Stimulated activated CD4-positive, alpha-beta T cell treated with anti-CD3 and anti-CD28 coated beads, Interleukin-1b, Interleukin-23, amount 100 ng/mL, for 48 hours (primary cell): ENCODE measurements at places on chromosomes 6 and 20.
A peak's percentile ranks its signal among the peaks of the same experiment; 100 is the strongest.

- no peak for DNase-seq
Measured at GRCh38 chr20:3670511-3670910, 7.3 kb upstream of the GFRA4 start.

- no peak for DNase-seq
Measured at GRCh38 chr6:125357515-125358256, 55.9 kb upstream of the HDDC2 start.

GRCh38 chr6:5066456-5067093 lies 18.6 kb upstream of the PPP1R3G start:
- no peak for DNase-seq

- no peak for DNase-seq
Measured at GRCh38 chr6:1591926-1592325, 17.8 kb upstream of the FOXC1 start.

GRCh38 chr6:133919362-133919761 lies 30.4 kb downstream of the TCF21 start:
- DNase-seq, result no peak

DNA sequence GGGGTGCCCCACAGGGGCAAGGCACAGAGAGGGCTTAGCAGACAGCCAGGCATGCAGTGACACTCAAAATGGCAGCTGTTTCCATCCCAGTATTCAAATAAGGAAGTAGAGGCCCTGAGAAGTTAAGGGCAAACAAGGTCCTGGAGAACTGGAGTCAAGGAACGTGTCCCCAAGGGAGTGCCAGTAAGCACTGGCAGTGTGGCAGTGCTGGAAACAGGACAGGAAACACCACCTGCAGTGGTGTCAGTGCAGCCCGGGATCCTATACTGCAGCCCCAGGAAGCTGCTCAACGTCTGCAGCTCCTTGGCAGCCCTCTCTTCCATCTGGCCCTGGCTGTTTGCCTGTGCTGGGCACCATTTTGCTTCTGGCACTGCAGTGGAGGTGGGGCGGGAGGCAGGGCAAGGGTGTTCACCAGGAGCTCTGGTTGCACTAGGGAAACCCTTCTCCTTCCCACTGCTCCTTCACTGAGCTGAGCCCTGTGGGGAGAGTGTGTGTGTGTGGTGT lies 56.3 kb downstream of the EDN3 start:
- no peak for DNase-seq

DNA sequence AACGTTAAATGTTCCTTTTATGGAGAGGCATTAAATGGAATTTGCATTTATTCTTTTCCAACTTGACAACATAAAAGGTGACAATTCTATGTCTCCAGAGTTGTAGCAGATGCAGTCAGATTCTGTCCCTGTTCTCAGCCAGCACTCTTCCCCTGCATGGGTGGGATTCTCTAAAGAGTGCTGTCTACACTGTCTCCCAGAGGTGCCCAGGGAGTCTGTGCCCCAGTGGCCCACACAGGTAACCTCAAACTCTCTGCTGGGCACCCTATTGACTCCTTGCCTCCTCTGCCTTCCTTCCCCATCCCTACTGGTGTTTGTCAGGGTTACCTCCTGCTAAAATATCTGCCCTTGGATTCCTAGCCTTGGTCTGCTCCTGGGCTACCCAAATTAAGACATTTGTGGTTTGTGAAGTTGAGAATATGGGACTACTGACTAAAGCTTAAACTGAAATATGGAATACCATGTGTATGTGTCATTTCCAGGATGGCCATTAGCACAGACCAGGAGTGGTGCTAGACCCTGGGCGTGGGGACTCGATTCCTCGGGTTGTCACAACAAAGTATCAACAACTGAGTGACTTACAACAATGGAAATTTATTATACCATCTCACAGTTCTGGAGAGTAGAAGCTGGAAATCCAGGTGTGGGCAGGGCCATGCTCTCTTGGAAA lies 284.7 kb downstream of the CDH26 start:
- DNase-seq, result no peak

DNA sequence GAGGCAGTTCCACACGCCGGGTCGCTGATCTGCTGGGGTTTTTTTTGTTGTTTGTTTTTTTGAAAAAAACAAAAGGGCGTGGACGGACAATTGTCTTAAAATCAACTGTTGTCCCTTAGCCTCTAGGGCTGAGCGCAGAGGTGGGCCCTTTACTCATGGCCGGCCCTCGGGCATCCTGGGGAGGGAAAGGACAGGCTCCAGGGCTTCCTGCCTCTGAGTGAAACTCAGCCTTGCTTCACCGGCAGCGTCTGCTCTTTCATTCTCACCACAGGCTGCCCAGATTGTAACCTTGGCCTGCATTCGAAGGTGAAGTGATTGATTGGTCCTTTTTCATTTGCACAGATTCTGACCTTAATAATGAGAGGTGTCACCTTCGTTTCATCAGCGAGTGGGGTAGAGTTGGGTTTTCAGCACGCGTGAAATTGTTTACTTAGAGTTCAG lies 797 bp downstream of the SMIM13 start:
- DNase-seq, result peak; percentile 28

DNA sequence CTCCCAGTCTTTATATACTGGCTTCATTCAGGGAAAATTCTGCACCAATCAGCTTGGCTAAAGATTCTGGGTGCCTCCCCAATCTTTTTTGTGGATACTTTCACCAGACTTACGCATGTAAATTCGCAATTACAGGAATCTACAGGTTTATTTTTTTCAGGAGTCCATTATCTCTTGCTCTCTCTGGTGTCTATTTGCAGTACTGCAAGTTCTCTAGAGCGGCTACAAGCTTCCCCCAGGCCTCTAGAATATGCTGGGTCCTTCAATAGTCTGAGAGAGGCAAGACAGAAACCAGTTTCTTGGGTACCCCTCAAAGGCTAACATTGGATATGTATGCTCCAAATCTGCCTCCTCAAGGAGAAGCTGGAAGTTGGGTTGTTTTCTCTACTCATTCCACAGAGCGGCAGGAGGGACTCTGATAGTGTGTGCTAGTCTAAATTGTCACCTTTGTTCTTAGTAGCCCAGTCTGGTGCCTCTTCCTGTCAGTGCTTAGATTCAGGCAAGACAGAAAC lies 58.5 kb downstream of the SUN5 start:
- DNase-seq, result peak; percentile 25

DNA sequence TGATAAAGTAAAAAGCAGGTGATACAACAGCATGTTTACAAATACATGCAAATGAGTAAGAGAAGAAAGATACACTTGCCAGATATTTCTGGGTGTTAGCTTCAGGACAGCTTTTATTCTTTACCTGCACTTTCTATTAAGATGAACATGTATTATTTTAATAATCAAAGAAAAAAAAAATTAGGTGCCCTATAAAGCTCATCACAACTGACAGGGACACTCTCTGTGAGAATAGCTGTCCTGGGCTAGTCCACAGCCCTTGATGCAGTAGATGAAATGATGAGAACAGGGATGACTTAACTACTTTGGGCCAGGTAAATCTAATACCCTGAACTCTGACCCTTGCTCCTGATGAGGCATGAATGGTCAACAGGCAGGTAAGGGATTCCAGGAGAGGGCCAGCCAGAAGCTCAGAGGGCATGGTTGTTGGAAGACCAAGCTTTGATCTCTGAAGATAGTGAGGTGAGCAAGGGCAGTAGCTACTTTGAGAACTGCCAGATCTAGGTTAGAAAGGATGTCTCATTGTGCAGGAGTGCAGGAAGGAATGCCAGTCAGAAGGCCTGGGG lies 15.6 kb downstream of the NSFL1C start:
- DNase-seq, result no peak

DNA sequence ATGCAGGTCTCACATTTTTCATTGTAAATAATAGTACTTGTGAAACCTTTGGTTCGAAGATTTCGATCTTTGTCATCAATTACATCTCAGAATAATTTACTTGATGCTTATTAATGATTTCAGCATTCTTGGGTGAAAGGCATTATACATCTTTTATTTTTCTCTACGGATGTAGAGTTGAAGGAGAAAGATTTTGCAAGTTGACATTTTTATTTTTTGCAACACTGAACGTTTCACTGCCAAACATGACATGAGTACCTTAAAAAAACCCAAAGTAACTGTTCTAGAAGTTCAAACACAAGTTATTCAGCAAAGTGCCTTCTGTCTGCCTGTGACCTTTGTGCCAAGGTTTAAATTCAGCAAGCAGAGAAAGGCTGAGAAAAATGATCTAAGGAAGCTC lies 97.3 kb upstream of the SGK1 start:
- no peak for DNase-seq

DNA sequence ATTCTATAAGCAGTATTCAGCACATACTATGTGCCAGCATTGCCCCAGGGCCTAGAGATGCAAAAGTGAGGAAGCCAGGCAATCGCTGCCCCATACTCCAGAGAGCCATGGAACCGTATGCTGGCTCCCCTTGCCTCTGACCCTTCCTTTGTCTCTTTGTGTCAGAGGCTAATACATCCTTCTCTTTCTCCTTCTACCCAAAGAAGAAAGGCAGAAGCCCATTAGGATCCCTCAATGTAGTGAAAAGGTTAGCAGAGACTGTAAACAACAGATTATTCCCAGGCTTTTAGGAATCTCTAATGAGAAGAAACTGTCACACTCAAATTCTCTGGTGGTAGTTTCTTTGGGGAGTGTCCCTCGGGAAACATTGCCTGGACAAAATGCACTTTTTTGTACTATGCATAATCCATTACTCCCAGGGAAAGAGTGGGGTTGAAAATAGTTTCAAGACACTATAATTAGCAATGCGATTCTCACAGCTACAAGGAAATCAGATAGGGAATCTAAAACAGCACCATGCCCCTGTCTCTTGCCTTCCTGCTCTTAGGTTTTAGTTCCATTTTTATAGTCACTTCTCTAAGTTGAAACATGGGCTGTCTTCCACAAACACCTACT lies 325.2 kb upstream of the CNR1 start:
- no peak for DNase-seq

DNA sequence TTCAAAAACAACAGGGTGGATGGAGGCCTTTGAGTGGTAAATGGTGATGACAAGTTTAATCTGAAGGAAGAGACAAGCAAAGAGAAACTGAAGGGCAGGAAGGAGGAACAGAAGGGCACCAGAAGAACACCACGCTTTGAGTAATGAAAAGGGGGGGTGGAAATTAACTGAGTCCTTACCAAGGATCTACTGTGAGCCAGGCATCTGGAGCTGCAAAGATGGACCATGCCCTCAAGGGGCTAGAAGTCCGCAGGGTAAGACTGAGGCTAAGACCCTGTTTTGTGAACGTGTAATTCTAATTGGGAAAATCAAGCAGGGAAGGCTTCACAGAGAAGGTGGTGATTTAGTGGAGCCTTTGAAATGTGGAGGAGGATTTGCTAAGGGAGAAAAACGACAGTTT lies 1.6 kb downstream of the NDRG3 start:
- DNase-seq, result no peak
